H1 (cell line): ENCODE measurements at places on chromosomes 4 and X.

- no peak for DNase-seq
These were observed 377.1 kb upstream of the LCORL start for GRCh38 chr4:18398661-18399060.

DNA sequence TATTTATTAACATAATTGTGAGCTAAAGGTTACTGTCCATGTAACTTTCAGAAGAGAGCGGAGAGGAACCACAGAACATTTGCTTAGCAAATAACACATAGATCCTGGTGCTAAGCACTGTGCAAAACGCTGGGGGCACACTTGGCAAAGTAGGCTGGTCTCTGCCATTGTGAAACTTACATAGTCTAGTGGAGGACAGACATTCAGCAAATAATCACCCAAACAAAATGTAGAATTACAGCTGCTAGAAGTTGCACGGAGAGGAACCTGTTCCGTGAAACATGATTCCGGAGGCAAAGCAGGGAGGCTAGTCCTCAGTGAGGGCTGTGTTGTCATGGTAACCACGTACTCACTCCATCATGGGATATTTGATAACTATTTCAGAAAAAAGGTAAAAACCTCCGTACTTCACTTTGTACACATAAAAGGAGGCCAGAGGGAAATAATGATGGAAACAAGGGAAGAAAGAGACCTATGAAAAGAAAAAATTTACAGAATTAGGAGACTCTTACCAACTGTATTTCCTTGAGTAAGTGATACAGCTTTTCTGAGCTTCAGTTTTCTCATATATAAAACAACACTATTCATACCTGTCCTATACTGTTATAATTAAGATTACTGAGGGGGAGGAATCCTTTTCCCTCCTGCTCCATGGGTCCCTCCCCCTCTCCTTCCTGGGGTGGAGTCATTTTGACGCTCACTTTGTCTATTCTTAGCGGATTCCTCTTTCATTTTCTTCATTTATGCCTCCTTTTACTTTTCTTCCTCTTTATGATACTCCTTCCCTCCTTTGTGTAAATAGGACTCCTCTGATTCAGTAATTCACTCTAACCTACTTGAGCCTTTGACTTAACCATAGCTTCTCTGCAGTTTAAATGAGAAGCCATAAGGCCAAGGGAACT is 825 bp upstream of the RASGEF1B start:
- DNase-seq = no peak

DNA sequence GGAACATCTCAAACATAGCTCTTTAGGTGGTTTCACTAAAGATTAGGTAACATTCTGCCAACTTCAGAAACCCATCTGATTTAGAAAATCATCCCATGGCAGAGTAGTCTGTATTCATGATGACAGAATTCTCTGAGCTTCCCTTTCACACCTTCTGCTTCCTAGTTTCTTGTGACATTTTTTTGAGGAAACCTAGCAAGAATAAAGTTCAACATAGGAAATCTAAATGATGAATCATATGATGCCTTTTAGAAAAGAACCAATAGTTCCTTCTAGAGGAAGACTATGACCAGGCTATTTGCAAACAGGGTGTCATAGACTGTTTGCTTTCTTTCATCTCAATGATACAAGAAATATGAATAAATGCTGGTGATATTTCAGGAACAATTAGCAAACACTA is 49.8 kb upstream of the CAMK2D start:
- no peak for DNase-seq

GRCh38 chr4:1050486-1051213 is 39.2 kb downstream of the FGFRL1 start:
- DNase-seq = no peak

DNA sequence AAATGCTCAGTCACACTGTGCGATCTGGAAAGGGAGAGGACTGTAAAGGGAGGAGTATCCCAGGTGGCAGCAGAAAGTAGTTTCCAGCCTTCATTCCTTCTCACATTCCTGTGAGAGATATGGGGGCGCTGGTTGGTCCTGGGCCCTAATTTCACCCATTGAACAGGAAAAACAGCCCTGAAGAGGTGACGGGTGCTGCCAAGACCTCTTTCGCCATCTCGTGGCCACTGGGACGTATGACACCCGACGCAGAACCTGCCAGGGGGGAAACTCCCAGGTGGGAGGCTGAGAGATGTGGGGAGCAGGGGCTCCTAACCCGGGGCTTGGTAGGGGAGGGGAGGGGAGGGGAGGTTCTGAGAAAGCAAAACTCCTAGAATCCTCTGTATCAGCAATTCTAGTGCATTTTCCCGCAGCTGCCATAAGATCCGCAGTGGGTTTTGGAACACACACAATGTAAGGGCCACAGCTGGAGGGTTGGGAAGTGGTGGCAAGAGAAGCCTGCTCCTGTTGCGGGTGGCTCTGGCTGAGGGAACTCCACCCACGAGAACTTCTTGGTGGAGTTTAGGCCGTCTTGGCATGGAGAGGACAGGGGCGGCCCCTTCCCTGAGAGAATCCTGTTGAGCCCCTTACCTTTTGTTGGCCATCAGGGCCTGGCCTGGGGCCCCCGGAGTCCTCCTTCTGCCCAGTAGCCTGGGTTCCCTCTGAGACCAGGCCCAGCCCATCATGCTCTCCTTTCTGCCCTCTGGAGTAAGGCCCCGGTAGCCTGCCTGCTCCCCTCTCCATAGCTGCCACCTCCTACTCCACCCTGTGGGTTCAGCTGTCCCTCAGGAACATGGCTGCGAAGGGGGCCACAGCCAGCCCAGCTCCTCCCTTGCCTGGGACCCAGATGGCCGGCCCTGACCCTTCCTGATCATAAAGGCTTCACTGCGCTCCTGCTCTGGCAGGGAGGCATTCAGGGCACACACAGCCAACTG is 134.1 kb downstream of the OR13H1 start:
- DNase-seq = peak; percentile 17

DNA sequence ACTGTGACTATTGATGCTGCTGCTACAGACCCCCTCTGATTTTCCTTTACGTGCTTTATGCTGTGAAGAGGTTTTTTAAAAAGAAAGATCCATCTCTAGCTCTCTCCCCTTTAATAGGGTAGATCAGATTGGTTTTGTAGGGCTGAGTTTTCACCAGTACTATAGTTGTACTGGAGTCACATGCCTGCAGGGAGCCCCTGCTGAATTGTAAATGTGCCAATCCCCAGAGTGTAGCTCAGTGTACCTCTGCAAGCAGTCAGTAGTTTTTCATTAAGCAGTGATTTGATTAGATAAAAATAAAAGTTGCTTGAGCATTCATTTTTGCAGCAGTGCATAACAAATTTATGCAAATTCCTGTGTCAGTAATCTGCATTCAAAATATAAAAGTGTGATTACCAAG is 179.2 kb downstream of the IL1RAPL2 start:
- no peak for DNase-seq

DNA sequence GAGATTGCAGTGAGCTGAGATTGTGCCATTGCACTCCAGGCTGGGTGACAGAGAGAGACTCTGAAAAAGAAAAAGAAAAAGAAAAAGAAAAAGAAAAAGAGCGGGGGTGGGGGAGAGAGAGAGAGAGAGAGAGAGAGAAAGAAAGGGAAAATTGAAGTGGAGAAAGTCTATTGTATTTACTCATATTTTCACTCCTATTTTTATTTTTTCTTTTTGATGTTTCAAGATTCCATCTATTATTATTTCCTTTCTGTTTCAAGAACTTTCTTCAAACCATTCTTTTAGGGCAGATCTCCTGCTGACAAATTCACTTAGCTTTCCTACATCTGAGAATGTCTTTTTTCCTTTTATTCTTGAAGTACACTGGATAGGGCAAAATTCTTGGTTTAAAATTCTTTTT is 57.5 kb upstream of the HDAC8 start:
- no peak for DNase-seq

- DNase-seq = no peak
These were observed 34.7 kb upstream of the SHISA3 start for GRCh38 chr4:42362591-42362990.

- no peak for DNase-seq
These were observed 240.8 kb upstream of the PPARGC1A start for GRCh38 chr4:24130637-24131036.

GRCh38 chrX:129649268-129650182 is 5.2 kb downstream of the APLN start:
- DNase-seq = no peak

- DNase-seq = no peak
These were observed 1047.4 kb upstream of the PABPC4L start for GRCh38 chr4:135249024-135249423.

- no peak for DNase-seq
These were observed at the start of gene MID2 for GRCh38 chrX:107825698-107826237. Gene MID2, plus strand, starts transcription at chrX:107825866. Its CDS starts 561 bp downstream, at chrX:107826427.

DNA sequence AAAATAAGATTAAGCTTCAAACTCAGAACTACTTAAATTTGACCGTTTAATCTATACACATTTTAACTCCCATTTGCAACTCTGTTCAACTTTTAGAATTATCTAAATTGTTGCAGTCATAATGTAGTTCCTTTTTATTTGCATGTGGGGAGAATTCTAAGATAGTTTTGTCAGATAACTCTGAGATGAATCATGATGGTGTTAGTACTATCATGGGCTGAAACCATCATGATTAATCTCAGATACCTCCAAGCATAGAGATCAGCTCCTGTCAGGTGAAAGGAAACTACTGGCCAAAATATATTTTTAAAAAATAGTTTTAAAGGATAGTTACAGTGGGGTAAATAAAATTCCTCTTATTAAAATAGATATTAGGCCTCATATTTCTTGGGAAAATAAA is 39.0 kb downstream of the FBXO8 start:
- DNase-seq = no peak

DNA sequence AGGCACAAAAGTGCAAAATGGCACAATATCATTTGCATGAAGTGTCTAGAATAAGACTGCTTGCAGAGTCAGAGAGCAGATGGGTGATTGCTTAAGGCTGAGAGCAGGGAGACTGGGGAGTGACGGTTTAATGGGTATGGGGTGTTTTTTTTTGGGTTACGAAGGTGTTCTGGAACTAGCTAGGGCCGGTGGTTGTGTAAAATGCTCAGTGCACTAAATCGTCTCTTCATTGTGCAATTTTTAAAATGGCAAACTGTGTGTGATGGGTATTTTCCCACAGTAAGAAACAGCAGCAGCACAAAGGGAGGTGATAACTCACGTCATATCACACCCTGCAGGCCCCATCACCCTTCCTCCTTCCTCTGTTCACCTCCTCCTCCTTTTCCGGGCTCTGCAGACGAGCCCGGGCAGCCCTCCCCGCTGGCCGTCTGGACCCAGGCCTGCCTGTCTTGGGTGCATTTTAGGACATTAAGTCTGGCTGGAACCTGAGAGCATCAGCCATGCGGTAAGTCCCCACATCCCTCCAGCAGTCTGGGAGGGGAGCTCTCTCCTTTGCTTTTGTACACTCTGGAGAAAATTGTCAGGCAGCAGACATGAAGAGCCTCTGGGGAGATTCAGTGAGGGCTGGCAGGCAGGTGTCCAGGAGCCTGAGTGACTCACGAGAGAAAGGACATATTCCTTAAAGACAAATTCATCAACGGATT is 42.7 kb downstream of the ASMT start:
- DNase-seq = no peak

- DNase-seq = no peak
These were observed 599.3 kb downstream of the SPRY1 start for GRCh38 chr4:123995936-123996335.

DNA sequence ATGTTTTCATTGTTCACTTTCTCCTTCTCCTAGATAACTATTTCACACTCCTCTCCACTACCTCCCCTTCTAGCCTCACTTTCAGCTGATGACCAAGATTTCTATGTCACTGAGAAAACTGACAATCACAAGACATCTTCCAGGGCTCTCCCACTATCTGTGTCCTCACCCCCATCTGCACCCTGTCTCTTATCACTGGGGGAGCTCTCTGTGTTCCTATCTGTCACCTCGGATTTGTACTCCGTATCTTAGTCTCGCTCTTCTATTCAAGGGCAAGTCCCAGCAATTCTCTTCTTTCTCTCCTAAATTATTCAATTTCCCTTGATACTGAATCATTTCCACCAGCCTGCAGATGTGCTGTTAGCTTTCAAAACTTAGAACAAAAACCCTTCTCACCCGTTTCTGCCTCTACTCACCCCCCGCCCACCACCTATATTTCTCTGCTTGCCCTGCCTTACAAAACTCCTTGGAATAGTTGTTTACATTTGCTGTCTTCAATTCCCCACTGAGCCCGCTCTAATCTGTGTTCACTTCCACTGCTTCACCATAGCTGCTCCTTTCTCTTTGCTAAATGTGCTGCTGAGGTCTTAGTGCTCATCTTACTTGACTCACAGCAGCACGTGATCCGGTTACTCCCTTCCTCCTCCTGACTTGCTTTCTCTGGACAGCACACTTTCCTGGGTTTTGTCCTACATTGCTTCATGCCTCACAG is 293.2 kb downstream of the UNC5C start:
- DNase-seq = no peak
